ENCODE measurements at places on chromosomes 3 and 15. TPM values are rescaled to one million over a fixed set of nuclear protein-coding genes. Genes with fewer than 3 reads are reported as not detected.

Gene SEMA6D
- total RNA-seq: not detected

Gene FANCD2OS
- total RNA-seq: not detected

Gene LINGO1
- not detected for total RNA-seq

Gene MLF1
- 0.48 TPM for total RNA-seq

Gene C15orf62
- 0.24 TPM for total RNA-seq

Gene TEX55
- not detected for total RNA-seq

Gene HGD
- 0.72 TPM for total RNA-seq

Gene PROK2
- not detected for total RNA-seq

Gene GPR62
- total RNA-seq: not detected

Gene PSTPIP1
- 29.3 TPM for total RNA-seq

Gene NIPA2
- total RNA-seq: 108 TPM

Gene BNC1
- not detected for total RNA-seq

Gene CLDN16
- 3.6 TPM for total RNA-seq

Gene PROS1
- 0.10 TPM for total RNA-seq

Gene CSK
- total RNA-seq: 327 TPM

Gene BUB1B
- 71.6 TPM for total RNA-seq

Gene MORC1
- total RNA-seq: not detected

Gene NAALADL2
- total RNA-seq: 0.41 TPM

Gene GRK7
- not detected for total RNA-seq

Gene CD200R1
- 0.90 TPM for total RNA-seq

Gene NDN
- 0.13 TPM for total RNA-seq

Gene IL5RA
- total RNA-seq: not detected

Gene PFN2
- total RNA-seq: 4.2 TPM

Gene FSD2
- total RNA-seq: not detected

Gene TMED3
- total RNA-seq: 53.2 TPM

Gene BFSP2
- total RNA-seq: 7.1 TPM

Gene GPR27
- not detected for total RNA-seq

Gene KLF15
- 0.15 TPM for total RNA-seq

Gene DCLK3
- not detected for total RNA-seq

Gene ANO10
- total RNA-seq: 1.6 TPM

All from GM12878 (cell line).